ENCODE measurements at places on chromosomes 2 and 18.

- DNase-seq = no peak
These were observed 126.3 kb downstream of the C2orf74 start for GRCh38 chr2:61288070-61288841.

DNA sequence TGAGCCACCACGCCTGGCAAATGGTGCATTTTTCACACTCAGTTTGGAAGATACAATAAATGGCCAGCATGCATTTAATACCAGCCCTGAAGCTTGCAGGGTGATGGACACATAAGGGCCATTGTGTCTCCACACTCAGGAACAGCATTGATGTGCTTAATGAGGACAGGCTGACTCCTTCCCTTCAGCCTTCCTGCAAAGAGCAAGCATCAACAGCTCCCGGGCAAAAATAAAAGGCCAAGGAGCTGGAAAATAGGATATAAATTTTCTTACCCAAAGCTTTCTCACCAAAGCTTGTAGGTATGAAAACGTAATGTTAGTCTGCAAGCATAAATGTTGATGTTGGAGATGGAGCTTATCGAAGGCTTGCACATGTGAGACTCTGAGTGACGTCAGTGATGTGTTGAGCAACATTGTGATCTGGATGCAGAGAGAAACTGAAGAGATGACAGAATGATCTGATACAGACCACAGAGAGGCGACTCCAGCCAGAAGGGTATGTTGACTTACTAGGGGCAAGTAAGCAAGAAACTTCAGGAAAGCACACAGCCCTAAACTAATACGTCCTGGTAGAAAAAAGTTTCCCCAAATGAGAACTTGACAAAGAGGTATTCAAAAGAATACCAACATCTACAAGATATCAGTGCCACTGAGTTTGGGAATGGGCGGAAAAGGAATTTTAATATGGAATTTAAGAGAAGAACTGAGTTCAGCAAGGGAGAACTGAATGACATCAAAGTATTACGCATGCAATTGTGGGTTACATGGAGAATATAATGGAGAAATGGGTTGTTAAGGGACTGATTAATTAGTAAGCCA, 256.5 kb downstream of the TGIF1 start:
- no peak for DNase-seq

- no peak for DNase-seq
These were observed 60.7 kb downstream of the TTC27 start for GRCh38 chr2:32688541-32688940.

- no peak for DNase-seq
These were observed 356.4 kb upstream of the SLC39A10 start for GRCh38 chr2:195300631-195301030.
